Stimulated activated CD4-positive, alpha-beta T cell treated with anti-CD3 and anti-CD28 coated beads, Interleukin-15, amount 100 ng/mL, for 1 hour (primary cell): ENCODE measurements at places on chromosomes 6 and 20.

DNA sequence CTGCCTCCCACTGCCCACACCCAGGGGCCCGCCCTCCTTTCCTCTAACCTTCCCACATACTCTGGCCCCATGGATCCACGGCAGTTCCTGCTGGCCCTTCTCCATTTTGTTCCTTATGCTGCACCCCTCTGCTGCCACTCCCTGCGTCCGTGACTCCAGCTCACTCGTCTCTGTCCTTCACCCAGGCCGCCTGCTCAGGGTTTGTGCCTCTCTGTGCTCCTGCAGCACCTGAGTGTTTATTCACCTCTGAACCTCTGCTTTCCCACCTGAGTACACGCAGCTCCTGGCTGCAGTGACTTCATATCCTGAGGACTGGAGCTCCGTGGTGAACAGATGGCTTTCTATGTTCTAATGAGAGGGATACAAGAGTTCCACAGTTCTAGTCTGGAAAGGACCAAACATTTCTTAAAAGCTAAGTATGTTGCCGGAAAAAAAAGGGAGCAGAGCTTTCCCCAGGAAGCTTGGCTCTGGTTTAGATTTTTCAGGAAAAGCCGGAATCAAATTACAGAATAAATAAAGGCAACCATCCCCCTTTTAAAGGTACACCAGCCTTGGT is 1.5 kb upstream of the GNRH2 start:
- DNase-seq: no peak

DNA sequence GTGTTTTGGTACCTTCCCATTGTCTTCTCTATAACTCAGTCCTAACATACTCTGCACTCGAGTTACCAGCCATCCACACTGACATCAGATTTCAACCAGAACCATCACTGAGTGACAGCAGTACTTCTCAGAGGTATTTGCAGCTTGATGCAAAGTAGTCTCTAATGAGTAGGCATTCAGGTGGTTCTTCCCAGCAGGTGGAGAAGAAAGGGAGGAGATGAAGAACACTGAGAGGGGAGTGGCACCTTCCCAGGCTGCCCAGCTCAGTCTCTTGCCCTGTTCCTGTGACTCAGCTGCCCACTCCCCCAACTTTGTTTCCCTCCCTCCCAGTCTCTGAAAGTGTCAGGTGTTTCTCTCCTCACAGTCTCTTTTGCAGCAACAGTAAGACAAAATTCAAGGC is 38.7 kb upstream of the SMIM28 start:
- no peak for DNase-seq

DNA sequence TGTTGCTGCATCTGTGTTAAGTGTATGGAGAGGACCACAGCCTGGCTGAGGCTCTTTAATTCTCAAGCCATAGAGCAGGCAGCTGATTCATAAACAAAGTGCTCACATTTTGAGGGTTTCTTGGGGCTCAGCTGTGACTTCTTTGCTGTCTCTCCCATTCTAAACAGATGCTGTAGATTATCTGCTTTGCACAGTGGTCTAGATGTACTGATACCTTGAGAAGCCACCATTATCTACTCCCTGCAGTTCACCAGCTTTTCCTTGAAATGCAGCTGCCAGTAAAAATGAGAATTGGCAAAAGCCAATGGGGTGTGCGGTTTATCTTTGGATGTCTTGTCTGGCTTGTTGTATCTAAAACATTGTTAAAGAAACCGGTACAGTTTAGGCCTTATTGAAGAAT is 5.2 kb upstream of the CNR1 start:
- DNase-seq: no peak

DNA sequence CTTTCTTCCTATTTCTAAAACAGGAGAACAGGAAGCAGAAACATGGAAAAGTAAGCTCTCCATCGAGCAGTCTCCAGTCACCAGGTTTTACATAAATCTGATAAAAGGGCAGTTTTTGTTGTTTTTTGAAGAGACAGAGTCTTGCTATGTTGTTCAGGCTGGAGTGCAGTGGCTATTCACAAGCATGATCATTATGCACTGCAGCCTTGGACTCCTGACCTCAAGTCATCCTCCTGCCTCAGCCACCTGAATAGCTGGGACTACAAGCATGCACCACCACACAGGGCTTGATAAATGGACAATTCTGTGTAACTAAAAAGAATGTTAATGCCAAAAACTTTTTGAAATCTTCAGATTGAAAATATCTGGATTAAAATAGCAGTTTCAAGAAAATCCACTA is 23.8 kb downstream of the SAMHD1 start:
- no peak for DNase-seq

DNA sequence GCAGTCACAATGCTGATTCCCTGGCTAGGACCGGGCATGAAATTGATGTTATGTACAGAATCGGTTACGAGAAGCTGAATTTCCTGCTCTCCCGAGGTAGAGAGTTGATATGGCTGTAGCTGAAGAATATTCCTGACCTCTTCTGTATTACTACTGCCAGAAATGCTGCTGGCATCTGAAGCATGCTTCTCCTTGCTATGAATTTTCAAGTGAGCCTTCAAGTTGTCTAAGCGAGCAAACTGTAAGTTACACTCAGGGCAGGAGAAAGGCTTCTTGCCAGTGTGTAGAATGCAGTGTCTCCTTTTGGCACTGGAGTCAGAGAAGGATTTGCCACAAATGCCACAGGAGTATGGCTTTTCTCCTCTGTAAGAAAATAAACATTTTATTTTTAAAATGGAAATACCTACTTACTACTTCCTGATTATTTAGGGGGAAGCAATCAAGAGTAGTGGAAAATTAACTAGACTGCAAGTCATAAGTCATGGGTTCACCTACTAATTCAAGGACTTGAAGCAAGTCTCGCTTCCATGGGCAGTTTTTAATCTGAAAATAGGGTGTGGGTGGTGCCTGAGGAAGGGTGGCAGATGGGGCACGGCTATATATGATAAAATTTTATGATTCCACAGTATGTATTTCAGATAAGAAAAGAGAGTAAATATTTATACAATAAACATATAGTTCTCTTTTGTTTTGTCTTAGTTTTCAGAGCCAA is 10.8 kb upstream of the MICAL1 start:
- no peak for DNase-seq
